ENCODE measurements at places on chromosomes 1 and 21.

DNA sequence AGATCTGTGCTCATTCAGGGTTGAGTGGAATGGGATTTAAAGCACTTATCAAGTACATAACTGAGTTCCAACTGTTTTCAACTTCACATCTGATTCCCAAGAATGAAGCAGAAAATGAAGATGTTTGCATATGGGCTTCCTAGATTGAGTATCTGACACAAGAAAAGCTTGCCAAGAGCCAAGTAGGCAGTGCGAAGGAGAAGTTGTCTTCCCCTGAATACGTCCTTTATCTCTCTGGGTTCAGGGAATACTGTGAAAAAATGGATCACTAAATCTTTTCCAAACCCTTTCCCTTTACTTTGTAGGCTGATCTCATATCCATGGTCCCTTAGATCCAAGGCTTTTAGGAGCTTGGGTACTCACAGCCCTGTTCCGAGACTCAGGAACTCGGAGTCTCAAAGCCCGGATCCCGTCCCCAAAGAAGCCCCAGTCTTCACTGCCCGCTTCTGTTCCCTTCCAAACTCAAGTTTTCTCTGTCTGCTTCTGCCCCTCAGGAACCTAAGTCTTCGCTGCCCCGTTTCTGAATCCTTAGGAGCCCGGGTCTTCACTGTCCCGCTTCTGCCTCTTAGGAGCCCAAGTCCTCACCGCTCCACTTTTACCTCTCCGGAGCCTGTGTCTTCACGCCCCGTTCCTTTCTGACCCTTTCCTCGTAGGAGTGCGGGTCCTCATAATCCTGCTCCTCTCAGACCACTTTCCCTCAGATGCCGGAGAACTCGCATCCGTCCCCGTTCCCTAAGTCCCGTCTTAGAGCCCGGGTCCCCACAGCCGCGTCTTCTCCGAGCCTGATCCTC is 616 bp downstream of the TAF12 start:
- DNase-seq, result no peak

DNA sequence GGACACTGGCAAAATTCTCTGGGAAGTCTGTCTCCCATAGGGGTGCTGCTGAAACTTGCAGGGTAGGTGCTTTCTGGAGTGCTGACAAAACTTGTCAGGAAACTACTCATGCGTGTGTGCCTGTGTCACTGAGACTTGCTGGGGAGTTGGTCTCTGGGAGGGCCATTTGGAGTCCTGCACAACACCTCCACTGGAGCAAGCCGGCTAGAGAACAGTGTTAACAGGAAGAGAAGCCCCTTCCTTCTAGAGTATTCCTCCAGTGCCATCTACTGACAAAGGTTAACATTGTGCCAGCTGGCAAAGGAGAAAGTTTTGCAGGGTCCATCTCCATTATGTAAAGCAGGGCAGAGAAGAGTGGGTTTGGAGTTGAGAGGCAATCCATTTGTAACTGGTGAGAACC is 30.0 kb downstream of the ZMYM4 start:
- DNase-seq, result no peak

GRCh38 chr1:169109561-169110134 is 3.2 kb downstream of the ATP1B1 start:
- no peak for DNase-seq

DNA sequence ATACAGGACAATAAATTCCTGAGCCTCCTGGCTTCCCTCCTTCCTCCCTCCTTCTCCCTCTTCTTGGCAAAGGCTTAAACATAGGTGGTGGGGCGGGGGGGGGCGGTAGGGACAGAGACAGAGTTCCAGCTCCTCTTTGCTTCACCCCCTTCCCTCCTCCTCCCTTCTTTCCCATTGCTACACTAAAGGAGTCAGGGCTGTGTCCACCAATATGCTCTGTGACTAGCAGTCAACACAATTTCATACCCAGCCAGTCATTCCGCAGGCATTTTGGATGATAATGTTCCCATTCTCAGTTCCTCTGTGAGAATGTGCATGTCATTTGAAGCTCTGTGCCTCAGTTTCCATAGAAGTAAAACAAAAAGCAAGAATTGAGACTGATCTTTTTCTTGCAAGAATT is 1.7 kb downstream of the LMOD1 start:
- no peak for DNase-seq

- DNase-seq, result no peak
Measured at GRCh38 chr1:229599218-229599954, 26.5 kb downstream of the TAF5L start.

GRCh38 chr1:200588698-200589097 is 31.9 kb downstream of the KIF14 start:
- DNase-seq, result no peak

- no peak for DNase-seq
Measured at GRCh38 chr1:19370453-19371170, 58.5 kb downstream of the SLC66A1 start.

DNA sequence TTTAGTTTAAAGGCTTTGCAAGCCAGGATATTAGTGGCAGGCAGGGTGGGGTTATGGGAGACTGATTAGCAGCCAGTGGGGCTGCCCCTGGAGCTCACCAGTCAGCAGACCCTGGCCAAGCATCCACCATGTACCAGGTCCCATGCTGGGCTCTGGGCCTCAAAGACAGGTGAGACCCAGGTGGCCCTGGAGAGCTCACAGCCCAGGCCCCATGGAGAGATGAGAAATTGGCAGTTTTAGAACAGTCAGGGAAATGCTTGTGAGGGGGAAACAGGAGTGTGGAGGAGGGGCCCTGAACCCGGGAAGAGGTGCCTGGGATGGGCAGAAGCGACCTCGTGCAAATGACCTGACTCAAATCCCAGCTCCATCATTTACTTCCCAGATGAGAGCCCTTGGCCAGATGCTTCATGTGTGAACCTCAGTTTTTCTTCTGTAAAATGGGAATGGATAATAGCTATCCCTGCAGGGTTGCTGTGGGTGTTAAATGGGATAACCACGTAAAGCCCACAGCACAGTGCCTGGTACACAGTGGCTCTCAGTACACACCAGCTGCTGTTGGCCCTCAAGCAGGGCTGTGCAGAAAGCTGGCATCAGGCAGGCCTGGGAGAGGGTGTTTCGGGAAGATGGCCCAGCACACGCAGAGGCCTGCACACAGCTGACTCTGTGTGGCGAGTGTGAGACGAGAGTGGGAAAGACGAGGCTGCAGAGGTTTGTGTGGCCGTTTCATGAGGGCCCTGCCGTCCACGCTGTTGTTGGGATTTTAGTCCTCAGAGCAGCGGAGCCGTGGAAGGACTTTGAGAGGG is 518.5 kb downstream of the PTPRU start:
- no peak for DNase-seq

DNA sequence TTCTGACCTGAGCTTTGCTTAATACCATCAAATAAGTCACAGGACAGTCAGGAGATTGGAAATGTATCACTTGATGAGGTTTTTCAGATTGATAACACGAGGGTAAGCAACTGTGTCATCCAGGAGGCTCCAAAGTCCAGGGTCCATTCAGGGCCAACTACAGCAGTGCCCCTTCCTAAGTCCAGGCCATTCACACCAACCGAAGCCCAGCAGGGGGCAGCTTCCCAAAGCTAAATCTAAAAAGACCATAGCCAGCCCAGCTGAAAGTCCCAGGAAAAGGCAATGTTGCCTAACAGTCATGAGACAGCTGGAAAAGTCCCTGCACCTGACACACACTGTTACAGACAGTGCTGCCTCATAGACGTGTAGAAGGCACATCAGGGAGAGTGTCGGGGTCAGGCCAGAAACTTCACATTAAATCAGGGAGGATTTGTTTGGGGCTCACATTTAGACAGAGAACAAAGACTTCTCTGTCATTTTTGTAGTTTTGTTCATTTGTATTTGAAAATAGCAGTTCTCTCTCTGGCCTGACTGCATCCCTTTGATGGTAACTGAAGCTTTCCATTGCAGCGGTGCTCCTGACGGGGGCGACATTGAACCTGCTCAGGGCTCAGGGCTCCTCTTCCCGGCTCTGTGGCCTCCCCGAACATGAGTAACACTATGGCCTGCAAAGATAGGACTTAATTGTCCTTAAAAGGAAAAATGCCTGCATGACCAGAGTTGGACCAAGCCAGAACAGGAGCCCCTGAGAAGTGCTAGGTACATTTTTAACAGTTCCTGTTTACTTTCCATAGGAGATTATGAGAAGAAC is 200.4 kb downstream of the NRIP1 start:
- DNase-seq, result peak; percentile 46

DNA sequence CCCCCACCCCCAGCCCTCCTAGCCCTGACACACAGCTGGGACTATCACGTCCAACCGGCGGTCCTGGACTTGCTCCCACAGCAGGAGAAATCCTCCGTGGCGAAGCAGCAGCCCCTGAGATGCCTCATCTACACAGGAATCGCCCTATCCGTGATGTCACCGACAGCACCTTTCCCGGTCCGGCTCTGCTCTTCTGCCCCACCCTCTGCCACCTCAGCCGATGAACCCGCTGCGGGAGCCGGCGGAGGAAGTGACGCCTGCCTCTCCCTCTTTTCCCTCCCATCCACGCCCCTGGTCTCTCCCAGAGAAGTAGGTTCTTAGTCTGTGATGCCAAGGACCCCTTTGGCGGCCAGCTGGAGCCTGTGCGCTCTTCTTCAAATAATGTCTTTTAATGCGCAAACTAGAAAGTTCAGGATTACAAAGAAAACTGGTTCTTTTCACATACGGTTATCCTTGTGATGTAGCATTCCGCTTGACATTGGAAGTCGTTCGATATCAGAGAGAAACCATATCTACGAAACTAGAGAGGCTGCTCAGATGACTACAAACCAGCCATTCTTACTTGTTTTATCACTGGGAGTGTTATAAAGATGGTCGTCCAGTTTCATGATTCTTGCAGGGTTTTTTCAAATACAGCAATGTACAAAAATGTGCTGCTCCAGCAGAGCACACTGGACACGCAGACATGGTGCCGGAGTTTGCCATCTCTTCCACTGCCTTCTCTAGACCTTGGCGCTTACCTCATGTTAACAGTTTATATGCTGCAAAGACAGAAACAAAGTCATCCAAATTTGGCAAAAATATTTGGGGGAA is 120.3 kb downstream of the PPIAL4G start:
- no peak for DNase-seq

GRCh38 chr1:18951818-18952391 is 4.6 kb downstream of the IFFO2 start:
- no peak for DNase-seq

DNA sequence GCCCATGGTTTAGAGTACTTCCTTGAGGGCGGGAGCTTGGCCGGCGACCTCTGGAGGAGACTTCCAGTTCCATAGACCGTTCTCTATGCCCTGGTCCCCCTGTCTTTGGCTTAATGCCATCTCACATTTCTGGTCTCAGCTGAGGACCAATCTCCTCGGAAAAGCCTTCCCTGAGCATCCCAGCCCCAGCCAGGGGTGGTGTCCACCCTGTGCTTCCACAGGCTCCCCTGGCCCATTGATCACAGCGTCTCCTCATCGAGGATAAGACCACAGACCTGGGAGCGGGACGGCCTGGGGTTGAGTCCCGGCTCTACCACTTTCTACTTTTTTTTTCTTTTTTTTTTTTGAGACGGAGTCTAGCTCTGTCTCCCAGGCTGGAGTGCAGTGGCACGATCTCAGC is 14.5 kb downstream of the WNT4 start:
- no peak for DNase-seq

DNA sequence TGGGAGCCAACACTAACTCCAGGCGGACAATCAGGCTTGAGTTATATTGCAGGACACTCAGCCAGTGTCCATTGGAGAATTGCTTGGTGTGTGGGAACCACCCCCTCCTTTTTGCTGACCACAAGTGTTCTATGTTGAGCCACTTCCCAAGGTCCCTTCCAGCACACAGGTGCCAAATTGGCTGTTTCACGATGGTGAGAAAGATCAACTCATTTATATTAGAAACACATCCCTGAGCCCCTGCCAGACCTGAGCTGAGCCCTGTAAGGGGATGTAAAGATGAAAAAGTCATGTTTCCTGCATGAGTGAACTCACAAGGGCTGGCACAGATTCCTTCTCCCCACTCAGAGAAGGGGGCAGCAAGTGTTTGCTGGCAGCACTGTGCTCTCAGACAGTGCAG is 96.5 kb downstream of the KCNN3 start:
- DNase-seq, result no peak

GRCh38 chr1:76881762-76882161 is 14.5 kb downstream of the ST6GALNAC5 start:
- DNase-seq, result no peak

GRCh38 chr1:63886340-63886739 is 112.5 kb downstream of the ROR1 start:
- DNase-seq, result no peak

- DNase-seq, result no peak
Measured at GRCh38 chr21:29074007-29074376, 544 bp upstream of the CCT8 start.

DNA sequence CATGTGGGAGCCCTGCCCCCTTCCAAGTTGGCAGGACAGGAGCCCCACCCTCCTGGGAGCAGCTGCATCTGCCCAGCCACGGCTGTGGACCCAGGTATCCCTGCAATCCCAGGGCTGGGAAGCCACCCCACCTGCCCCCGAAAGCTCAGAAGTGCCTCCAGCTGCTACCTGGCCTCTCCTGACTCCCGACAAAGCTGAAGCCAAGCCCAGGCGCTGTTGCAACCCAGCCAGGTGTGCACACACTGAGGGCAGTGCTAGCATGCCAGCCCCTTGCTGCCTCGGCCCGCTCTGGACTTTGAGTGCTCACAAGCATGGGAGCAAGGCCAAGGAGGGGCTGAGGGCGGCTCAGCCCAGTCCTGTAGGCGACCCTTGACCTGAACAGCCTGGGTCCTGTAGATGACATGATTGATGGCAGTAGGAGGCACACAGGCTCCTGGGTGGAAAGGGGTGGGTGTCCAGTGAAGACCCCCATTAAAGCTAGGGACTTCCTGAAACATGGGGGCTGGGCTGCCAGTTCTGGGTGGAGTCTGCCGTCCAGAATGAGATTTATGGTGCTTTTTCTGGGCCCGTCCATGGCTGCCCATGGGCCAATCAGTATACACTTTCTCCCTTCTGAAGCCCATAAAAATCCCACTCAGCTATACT is 2.8 kb upstream of the SSU72 start:
- no peak for DNase-seq

DNA sequence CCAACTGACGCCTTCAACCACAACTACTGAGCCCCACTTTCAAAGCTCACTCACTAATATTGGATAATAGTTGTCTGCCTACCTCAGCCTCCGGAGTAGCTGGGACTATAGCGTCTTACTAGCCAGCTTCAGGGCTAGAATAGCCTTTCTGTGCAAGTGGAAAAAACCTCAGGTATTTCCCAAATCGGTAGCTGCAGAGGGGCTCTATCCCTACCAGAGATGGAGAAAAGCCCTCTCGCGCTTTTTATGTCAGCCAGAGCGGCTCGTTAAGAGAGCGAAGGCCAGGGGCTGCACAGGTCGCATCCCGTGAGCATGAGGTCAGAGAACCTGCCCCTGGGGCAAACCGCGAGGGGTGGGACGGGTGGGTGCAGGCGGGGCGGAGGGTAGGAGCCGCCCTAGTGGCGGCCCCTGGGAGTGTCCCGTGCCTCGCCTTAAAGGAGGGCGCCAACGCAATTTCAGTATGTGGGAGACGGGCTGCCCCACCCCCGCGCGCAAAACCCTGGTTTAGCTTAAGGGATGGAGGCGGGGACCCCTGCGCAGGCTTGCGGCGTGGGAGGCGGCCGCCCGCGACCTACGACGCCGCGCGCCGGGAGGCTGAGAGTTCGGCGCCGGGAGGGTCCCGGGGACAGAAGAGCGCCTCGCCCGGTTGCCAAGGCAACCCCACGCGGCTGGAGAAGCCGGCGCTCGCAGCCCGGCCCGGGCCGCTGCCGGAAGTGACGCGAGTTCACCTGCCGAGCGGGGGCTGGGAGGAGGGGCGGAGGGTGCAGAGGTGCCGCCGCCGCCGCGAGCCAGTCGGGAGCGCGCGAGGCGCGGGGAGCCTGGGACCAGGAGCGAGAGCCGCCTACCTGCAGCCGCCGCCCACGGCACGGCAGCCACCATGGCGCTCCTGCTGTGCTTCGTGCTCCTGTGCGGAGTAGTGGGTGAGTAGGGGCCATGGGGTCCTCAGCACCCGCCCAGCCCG is at the start of gene CXADR:
TSS of gene CXADR (plus strand) at position 791 of the 961 bp plus-strand sequence. CDS start at position 878, 87 bp downstream.
- DNase-seq, result no peak

All from AG09309 (cell line).